ENCODE measurements at places on chromosomes 2 and 18. TPM values are rescaled to one million over a fixed set of nuclear protein-coding genes. Genes with fewer than 3 reads are reported as not detected.

Gene LINC00305
- total RNA-seq: not detected

Gene ANKRD44
- 14.5 TPM for total RNA-seq

Gene GAREM1
- total RNA-seq: 16.2 TPM

Gene GALNT13
- total RNA-seq: 2.2 TPM

Gene PRKAG3
- total RNA-seq: 0.39 TPM

Gene TMEM87B
- 13.2 TPM for total RNA-seq

Gene LRATD1
- total RNA-seq: 94.5 TPM

Gene KCNS3
- total RNA-seq: 17.4 TPM

Gene ABCG8
- total RNA-seq: 0.43 TPM

Gene CRYBA2
- total RNA-seq: 2.9 TPM

Gene NCKAP5
- total RNA-seq: 6.3 TPM

Gene MROH2A
- 5.3 TPM for total RNA-seq

Gene PLGLB2
- total RNA-seq: 1.3 TPM

Gene LIMS4
- total RNA-seq: 11.2 TPM

Gene DSG2
- total RNA-seq: 5.9 TPM

Gene ATG9A
- total RNA-seq: 115 TPM

Gene RFX8
- total RNA-seq: 2.7 TPM

Gene CTNNA2
- total RNA-seq: 36.8 TPM

Gene TTN
- 30.8 TPM for total RNA-seq

Gene SPATA3
- 18.6 TPM for total RNA-seq

Gene GALNT14
- 11.6 TPM for total RNA-seq

Gene CMPK2
- 16.1 TPM for total RNA-seq

Gene OR6B2
- not detected for total RNA-seq

Gene RNU2-63P
- total RNA-seq: not detected

Gene SERPINB3
- 0.74 TPM for total RNA-seq

Gene FKBP1B
- 3.0 TPM for total RNA-seq

Gene TRPM8
- 2.2 TPM for total RNA-seq

Gene IL18R1
- total RNA-seq: 1.0 TPM

Gene SIX3
- total RNA-seq: 0.47 TPM

Gene PLGLB1
- 0.37 TPM for total RNA-seq

Gene CHRNG
- total RNA-seq: not detected

Gene SETBP1
- 34.7 TPM for total RNA-seq

Gene STAM2
- total RNA-seq: 37.7 TPM

Gene TFPI
- total RNA-seq: 10.5 TPM

Gene TMEFF2
- total RNA-seq: 2.7 TPM

Gene ITGB6
- 0.79 TPM for total RNA-seq

Gene ATG16L1
- 53.1 TPM for total RNA-seq

All from testis (tissue), 5 donors.